ENCODE measurements at places on chromosomes 7 and 10. TPM values are rescaled to one million over a fixed set of nuclear protein-coding genes. Genes with fewer than 3 reads are reported as not detected.
A peak's percentile ranks its signal among the peaks of the same experiment; 100 is the strongest.

- DNase-seq: no peak
Observed at GRCh38 chr10:61890881-61891409, 10.6 kb upstream of the ARID5B start.

- no peak for DNase-seq
Observed at GRCh38 chr10:46040004-46040403, 6.1 kb downstream of the MSMB start.

- no peak for DNase-seq
Observed at GRCh38 chr10:112744181-112745096, 205.6 kb upstream of the TCF7L2 start.

DNA sequence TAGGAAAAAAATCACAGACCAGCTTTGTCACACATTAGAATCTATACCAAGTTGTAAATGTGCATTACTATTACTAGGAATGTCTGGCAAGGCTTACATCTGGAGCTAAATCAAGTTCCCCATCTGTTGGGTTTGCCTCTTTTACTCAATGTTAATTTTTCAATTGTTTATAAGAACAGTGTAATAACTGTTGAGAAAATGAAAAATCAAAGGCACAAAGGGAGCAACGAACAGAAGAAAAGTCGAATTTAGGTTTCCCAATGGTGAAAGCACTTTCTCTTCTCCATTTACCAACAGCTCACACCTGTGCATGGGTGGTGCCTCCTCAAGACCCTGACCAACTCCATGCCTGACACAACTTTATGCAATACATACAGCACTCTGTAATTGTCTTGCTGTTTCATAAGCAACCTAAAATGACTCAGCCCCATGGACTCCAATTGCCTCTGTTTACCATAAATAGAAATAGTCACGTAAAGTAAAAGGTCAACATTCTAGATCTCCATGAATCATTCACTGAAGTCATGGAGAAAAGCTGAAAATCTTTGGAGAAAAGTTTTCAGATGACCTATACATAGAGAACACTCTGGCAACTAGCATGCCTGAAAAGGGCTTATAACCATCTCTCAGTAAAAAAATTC lies 95.5 kb upstream of the KCNIP2 start:
- DNase-seq: no peak

- no peak for DNase-seq
Observed at GRCh38 chr10:112433136-112433535, 13.6 kb downstream of the ZDHHC6 start.

- no peak for DNase-seq
Observed at GRCh38 chr7:84533182-84533581, 338.6 kb upstream of the SEMA3A start.

- DNase-seq: no peak
Observed at GRCh38 chr7:34747176-34747781, 89.3 kb downstream of the NPSR1 start.

DNA sequence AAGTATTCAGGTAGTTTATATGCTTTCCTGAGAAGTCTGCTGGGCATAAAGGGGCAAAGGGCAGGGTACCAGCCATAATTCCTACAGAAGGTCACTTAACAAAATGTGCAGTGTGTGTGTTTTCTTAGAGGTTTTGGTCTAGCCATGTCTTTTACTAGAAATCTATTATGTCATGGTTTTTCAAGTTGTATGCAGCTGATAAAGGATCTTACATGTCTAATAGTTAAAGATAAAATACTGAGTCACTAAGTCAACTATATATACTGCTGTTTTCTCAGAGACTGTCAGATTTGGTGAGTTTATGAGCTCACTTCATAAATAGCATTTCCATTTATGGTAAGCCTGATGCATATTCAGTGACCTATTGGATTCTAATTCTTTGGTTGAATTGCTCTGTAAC lies 7.7 kb downstream of the CASP2 start:
- no peak for DNase-seq

GRCh38 chr10:50422259-50422658 lies 170.9 kb upstream of the ASAH2 start:
- DNase-seq: no peak

- DNase-seq: no peak
Observed at GRCh38 chr7:112770051-112770450, 20.1 kb downstream of the TMEM168 start.

DNA sequence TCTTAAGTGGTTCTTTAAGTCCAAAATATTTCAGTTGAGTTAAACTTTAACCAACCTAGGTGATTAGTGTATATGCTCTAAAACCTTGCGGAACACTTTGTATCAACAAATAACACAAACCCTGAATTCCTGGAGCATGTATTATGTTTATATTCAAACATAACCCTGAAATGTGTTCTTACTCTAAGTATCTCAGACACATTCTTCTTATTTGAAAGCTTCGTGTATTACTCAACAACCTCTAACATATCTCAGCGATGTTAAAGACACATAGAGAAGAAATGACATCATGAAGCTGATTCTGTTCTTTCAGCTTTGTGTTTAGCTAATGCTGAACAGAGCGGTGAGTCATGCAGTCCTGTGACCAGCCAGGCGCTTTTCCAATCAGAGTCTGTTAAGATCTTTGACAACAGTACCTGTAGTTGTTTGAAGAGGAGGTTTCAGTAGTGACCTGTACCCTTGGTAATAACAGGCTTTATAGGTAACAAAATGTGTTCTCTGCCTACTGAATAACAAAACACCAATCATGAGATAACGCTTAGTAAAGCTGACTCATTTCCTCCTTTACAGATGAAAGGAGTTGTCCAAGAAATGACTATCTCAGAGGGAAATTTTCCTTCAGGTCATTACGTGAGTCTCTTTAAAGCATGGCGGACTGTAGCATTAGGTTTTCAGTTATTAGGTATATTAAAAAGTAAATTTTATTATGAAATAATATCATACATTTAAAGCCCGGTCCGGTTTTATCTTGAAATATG lies 67.3 kb upstream of the KLF6 start:
- DNase-seq: peak; percentile 84

GRCh38 chr10:105189463-105189800 lies 548.3 kb downstream of the SORCS3 start:
- no peak for DNase-seq

DNA sequence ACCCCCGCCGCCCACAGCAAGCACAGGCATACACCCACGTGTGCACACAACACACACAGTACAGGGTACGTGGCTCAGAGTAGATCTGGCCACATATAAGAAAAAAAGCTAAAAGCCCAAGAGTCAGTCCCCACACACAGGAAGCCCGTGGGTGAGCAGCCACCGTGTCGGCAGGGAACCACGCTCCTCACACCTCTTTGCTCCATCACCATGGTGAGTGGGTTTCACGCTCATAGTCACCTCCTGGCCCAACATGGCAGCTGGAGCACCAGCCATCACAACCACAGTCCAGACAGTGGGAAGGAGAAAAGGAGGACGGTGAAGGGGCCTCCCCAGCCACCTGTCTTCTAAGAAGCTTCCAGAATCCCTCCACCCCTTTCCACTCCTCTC lies 76.0 kb upstream of the PDGFA start:
- no peak for DNase-seq

DNA sequence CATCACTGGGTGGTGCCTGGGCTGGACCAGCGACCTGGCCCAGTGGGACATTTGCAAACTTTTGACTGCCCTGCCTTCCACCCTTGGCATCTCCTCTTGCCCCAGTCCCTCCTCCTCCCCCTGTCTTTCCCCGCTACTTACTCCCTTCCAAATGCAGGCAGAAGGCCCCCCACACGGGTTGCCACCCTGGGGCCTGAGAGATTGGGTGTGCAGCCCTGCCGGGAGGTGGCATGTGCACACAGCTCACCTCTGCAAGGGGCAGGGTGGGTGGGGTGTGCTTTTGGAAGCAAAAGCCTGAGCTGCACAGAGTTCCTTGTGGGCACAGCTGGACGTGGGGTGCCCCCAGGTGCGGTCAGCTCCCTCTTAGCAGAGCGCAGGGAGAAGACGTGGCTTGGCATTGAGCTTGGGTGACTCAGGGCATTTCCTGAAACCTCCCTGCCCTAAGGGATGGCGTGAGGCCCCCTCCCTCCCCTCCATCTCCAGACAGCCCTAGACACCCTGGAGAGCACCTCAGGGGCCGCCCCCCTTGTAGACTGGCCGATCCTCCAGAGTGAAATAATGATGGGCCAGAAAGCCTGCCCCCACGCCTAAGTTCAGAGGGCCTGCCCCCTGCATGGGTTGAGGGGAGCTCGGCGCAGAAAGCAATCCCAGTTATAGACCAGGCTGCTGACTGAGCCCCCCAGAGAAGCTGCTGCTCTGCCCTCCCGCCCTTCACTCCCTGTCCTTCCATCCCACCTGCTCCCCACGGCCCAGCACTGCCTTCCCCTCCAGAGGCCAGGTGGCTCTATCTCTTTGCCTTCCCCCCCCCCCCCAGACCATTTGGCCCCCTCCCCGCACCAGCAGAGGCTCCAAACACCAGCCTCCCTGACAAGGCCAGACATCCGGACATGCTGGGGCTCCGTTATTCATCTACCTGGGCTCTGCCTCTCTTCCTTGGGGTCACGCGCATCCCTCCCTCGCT lies 2.3 kb upstream of the SHH start:
- no peak for DNase-seq

GRCh38 chr10:47348138-47348651 lies at the start of gene RBP3:
TSS of gene RBP3 (plus strand) at chr10:47348363. CDS start at chr10:47348485, 122 bp downstream.
- peak; percentile 45 for DNase-seq

DNA sequence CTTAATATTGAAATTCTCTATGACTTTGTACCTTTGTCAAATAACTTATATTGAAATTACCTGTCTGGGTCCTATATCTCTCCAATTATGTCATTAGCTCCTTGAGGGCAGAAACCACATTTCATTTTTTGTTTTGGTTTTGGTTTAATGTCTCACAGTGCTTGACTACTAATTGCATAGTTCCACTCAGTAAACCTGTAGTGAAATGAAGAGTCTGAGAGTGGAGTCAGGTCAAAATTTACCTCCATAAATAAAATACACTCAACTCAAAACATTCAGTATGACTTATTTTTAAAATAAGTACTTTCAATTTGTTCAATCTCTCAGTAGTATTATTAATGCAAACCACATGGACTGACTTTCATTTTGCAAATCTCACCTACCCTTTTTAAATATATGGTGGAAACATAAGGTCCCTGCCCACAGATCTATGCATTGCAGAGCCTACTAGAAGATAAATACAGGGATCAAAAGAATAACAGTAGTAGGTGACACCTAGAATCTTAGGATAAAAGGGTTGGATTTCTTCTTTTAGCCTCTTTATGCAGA lies 32.5 kb downstream of the PDE1C start:
- DNase-seq: no peak

- DNase-seq: no peak
Observed at GRCh38 chr7:142935941-142936565, 2.5 kb upstream of the TRPV5 start.

DNA sequence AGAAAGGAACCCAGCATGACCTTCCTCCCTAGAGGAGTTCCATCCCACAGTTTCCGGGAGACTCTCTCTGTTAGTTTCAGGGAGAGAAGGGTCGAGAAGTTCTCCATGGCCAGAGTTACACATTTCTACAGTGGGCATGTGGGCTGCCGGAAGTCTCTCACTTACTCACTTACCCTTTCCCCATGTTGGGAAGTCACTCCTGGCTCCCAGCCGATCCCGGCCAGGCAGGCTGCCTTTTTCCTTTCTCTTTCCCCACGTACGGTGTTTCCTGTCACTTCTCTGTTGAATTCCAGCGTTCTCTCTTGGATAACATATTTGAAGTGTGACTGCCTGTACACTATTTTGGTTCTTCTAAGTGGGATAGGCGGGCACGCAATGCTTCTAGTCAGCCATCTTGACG lies 3.5 kb downstream of the TEX36 start:
- DNase-seq: no peak

DNA sequence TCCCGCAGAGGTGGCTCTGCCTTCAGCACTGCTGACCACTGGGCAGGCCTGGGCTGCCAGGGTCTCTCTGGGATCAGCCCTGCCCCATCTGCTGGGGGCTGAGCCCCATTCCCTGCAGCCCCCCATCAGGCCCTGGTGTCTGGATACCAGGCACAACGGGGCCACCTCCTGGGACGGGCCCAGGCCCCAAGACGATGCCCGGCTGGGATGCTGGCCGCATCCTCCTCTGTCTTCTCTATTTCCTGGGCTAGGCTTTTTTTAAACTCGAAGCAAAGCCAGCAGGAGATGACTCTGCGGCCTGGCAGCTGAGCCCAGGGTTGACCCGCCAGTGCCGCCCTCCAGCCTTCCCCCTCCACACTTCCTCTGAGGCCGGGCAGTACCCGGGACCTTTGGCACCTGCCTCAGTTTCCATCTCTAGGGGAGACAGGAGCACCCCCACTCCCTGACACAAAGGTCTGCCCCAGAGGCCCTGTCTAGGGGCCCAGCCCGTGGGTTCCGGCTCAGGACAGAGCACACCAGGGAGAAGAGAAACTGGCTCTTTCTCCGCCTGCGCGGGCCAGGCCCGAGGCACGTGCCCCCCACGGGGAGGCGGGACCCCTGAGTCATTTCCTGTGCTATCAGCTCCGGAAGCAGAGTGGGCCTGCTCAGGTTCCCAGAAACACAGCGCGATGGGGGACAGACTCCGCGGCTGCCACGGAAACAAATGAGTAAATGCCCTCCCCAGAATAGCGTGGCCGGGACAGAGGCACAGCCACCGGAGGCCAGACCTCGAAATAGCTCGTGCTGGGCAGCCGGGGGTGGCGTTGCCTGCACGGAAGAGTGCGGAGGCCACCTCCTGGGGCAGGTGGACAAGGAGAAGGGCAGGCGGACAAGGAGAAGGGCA lies 84.6 kb upstream of the PDGFA start:
- DNase-seq: peak; percentile 96

- DNase-seq: no peak
Observed at GRCh38 chr7:13036256-13036780, 348.9 kb downstream of the ARL4A start.

- DNase-seq: no peak
Observed at GRCh38 chr10:49817845-49818244, 55.7 kb upstream of the OGDHL start.

HOXA11 gene
- total RNA-seq: 0.81 TPM

CPSF4 gene
- 33.6 TPM for total RNA-seq

PGAM1 gene
- total RNA-seq: 148 TPM

HMX3 gene
- not detected for total RNA-seq

ASB15 gene
- not detected for total RNA-seq

A1CF gene
- total RNA-seq: not detected

GCC1 gene
- 13.6 TPM for total RNA-seq

CXCL12 gene
- total RNA-seq: 122 TPM

GIMAP8 gene
- 41.4 TPM for total RNA-seq

GRB10 gene
- 108 TPM for total RNA-seq

CLRN3 gene
- total RNA-seq: not detected

ACTL6B gene
- not detected for total RNA-seq

SCIN gene
- 1.7 TPM for total RNA-seq
